Stimulated activated CD8-positive, alpha-beta memory T cell treated with anti-CD3 and anti-CD28 coated beads, Interleukin-15, amount 100 ng/mL, for 4 hours (primary cell): ENCODE measurements at places on chromosomes 13 and 19.
A peak's percentile ranks its signal among the peaks of the same experiment; 100 is the strongest.

DNA sequence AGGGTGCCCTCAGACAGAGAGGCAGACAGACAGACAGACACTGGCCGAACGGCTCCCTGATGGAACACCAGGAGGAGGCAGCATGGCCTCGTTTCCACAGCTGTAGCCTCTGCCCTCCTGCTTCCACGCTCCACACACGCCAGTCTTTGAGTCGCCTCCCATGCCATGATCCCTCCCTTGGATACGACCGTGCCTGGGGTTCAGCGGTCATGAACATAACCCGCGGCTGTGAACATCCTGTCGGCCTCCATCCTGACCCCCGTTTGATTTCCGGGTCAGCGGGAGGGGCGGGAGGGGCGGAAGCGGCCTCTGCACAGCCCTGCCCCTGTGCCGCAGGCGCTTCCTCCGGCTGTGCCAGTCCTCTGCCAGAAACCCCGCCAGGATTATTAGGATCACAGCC is 23.4 kb downstream of the GP6 start:
- DNase-seq, result no peak

GRCh38 chr13:100315522-100315921 is 226.6 kb downstream of the PCCA start:
- DNase-seq, result no peak

DNA sequence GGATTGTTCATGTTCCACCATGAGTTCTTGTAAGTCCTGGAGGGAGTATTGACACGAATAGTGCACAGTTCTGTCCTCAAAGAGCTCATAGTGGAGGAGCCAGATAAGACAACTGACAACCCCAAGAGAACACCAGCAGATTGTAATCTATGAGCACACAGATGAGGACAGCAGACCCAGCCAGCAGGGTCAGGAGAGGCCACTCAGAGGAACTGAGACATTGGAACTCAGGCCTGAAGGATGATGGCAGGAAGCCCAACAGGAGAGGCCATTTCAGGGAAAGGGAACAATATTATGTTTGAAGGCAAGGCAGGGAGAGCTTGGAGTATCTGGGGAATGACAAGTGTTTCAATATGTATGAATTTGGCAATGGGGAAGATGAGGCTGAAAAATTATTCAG is 63.7 kb upstream of the IPO5 start:
- no peak for DNase-seq

DNA sequence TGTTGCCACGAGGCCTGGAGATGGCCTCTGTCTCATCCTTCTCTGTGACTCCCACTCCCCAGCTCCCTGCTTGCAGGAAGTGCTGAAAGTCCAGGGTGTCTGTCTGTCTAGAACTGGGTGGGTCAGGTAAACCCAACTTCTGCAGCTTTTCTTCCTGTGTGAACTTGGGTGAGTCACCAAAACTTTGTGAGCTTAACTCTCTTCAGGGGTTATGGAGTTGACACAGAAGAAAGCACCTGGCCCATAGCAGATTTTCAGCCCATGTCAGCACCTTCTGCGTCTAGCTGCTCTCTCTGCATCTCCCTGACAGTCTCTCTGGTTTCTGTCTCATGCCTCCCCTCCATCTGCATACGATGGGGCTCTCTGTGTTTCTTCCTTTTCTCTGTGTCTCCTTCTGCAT is 4.2 kb upstream of the CACNG7 start:
- no peak for DNase-seq

GRCh38 chr19:823565-824121 is 1.9 kb upstream of the PLPPR3 start:
- DNase-seq, result no peak

GRCh38 chr19:13281567-13282291 is 131.5 kb downstream of the IER2 start:
- no peak for DNase-seq

GRCh38 chr13:26225896-26226617 is 3.9 kb upstream of the RNF6 start:
- DNase-seq, result no peak

DNA sequence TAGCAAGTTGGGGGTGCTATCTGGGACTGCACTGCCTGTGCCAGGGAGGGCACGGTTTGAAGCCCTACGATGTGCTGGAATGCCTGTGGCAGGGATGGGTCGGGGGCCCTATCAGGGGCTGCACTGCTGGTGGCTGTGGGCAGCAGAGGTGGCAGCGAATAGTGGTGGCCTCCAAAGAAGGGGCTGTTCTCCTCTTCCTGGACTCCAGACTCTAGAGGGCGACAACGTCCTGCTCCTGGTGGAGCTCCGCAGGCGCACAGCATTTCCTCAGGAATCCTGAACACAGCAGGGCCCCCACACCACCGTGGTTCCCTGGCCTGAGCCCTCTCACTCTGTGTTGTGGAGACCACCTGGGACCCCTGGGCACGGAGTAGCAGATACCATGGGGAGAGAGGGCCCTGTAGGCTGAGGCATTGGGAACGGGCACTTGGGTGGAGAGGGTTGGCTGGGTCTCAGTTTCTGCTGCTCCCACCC is 145.6 kb downstream of the TNFRSF19 start:
- no peak for DNase-seq

GRCh38 chr13:106117035-106117434 is 418.4 kb downstream of the EFNB2 start:
- no peak for DNase-seq

GRCh38 chr19:58021541-58022282 is 12.1 kb upstream of the ZSCAN1 start:
- DNase-seq, result no peak

DNA sequence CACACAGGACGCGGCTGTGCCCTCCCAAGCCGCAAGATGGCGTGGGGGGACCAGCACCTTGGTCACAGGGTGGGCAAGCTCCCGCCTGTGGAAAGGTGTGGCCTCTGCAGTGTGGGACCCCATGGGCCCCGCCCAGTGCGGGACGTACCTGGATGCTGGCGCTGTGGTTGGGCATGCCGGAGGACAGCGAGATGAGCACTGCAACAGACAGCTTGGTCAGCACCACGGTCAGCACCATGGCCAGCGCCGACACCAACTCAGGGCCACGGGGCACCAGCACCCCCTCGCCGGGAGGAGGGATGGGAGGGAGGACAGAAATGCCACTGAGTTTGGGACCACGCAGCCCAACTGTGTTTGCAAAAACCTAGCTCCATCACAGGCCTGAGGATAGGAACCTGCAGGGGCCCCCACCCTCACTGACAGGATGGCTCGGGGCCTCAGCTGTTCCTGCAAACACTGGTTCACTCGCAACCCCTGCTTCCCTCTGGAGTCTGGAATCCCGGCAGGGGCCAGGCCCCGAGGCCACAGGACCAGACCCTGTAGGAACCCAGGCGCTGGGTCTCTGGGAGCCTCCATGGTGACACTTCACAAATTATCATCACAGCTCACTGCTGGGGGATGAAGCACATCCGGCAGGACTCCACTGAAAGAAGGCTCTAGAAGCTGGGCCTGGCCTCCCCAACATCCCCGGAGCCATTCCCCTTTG is 27.1 kb downstream of the IZUMO4 start:
- no peak for DNase-seq

GRCh38 chr19:53254411-53255341 is at the start of gene ZNF677:
Gene ZNF677, minus strand, starts transcription at chr19:53254873. Its CDS starts 3,323 bp downstream, at chr19:53251550.
- DNase-seq, result peak; percentile 65

GRCh38 chr13:110307767-110308655 is 927 bp downstream of the COL4A2 start:
- DNase-seq, result no peak

DNA sequence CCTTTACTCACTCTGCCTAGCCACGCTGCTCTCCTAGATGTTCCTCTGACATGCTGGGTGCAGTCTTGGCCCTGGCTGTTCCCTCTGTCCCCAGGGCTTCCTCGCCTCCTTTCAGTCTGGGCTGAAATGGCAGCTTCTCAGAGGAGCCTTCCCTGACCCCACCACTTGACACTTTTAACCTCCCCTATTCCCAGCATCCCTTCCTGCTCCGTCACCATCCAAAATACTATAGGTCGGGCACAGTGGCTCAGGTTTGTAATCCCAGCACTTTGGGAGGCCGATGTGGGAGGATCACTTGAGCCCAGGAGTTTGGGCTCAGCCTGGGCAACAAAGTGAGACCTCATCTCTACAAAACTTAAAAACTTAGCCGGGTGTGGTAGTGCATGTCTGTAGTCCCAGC is 2.6 kb downstream of the FAM187B start:
- no peak for DNase-seq

DNA sequence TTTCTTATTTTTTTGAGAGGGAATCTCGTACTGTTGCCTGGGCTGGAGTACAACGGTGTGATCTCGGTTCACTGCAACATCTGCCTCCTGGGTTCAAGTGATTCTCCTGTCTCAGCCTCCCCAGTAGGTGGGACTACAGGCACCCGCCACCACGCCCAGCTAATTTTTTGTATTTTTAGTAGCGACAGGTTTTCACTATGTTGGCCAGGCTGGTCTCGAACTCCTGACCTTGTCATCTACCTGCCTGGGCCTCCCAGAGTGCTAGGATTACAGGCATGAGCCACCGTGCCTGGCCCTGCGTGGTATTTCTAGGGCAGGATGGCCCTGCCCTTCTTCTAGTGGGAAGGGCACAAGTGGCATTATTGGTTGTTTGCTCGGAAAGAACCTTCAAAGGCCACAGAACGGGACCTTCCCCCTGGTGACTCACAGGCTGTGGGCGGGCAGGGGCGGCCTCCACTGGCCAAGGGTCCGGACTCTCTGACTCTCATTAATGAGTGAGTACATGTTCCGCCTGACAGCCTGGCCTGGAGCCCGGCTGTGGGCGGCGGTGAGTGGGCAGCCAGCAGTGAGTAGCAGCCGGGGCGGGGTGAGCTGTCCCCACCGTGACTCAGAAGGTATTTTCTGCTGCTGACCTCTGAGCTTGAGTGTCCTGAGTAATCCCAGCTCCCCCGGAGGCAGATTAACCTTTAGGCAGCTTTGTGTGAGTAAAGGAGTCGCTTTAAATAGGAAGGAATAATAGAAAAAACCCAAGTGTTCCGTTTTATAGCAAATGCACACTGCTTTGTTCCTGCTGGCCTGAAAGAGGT is 5.1 kb downstream of the DOT1L start:
- DNase-seq, result peak; percentile 79
